Cardiac ventricle fibroblast (primary cell): ENCODE measurements at places on chromosomes 13 and 19. TPM values are rescaled to one million over a fixed set of nuclear protein-coding genes. Genes with fewer than 3 reads are reported as not detected.

PSG7 gene
- total RNA-seq = not detected in 2 replicates

ZNF66 gene
- 0.12 and 0.83 TPM in 2 replicates for total RNA-seq

TMC4 gene
- total RNA-seq = 0.44 TPM in 1 of 2 replicates, not detected in the other

PTH2 gene
- not detected in 2 replicates for total RNA-seq

SPRY2 gene
- total RNA-seq = 75.4 and 80.2 TPM in 2 replicates

RNF113B gene
- total RNA-seq = not detected in 2 replicates

DIAPH3 gene
- 2.4 and 2.6 TPM in 2 replicates for total RNA-seq

PLA2G4C gene
- total RNA-seq = 0.83 and 2.6 TPM in 2 replicates

TPTE2 gene
- total RNA-seq = not detected in 2 replicates

PDCD5 gene
- 145 and 153 TPM in 2 replicates for total RNA-seq

ZNF835 gene
- 0.98 and 1.2 TPM in 2 replicates for total RNA-seq

FGF21 gene
- total RNA-seq = not detected in 2 replicates

ZGLP1 gene
- 0.25 and 3.2 TPM in 2 replicates for total RNA-seq

SIGLECL1 gene
- total RNA-seq = not detected in 2 replicates

CXCL17 gene
- not detected in 2 replicates for total RNA-seq

ZNF71 gene
- total RNA-seq = 4.4 and 6.1 TPM in 2 replicates

TSHZ3 gene
- total RNA-seq = 12.4 and 12.6 TPM in 2 replicates

ZNF681 gene
- 0.83 and 0.94 TPM in 2 replicates for total RNA-seq

ZSCAN5B gene
- not detected in 2 replicates for total RNA-seq

PRODH2 gene
- not detected in 2 replicates for total RNA-seq

CBLC gene
- total RNA-seq = not detected in 2 replicates

KLK3 gene
- not detected in 2 replicates for total RNA-seq

PDE4C gene
- not detected in 2 replicates for total RNA-seq

DLL3 gene
- 0.50 and 0.68 TPM in 2 replicates for total RNA-seq

SUPT20H gene
- 21.1 and 24.9 TPM in 2 replicates for total RNA-seq
